Body of pancreas (tissue), 4 donors: ENCODE measurements at places on chromosomes 13 and 19. TPM values are rescaled to one million over a fixed set of nuclear protein-coding genes. Genes with fewer than 3 reads are reported as not detected.

Gene DACT3
- total RNA-seq = 0.99 TPM

Gene CYP2A7
- total RNA-seq = not detected

Gene ZNF626
- 4.0 TPM for total RNA-seq

Gene TMPRSS9
- total RNA-seq = not detected

Gene FUT2
- 2.0 TPM for total RNA-seq

Gene AZU1
- not detected for total RNA-seq

Gene ADPRHL1
- total RNA-seq = 6.0 TPM

Gene ELL
- 12.5 TPM for total RNA-seq

Gene CASP14
- total RNA-seq = not detected

Gene ZNF112
- total RNA-seq = 3.6 TPM

Gene IFNL1
- not detected for total RNA-seq

Gene ZNF417
- 7.3 TPM for total RNA-seq

Gene OR7D2
- not detected for total RNA-seq
